ENCODE measurements at places on chromosomes 12 and 14.

GRCh38 chr12:124416516-124417395, 121.9 kb downstream of the RFLNA start:
- no peak for DNase-seq

GRCh38 chr12:114821570-114821969, 137.6 kb upstream of the TBX3 start:
- no peak for DNase-seq

DNA sequence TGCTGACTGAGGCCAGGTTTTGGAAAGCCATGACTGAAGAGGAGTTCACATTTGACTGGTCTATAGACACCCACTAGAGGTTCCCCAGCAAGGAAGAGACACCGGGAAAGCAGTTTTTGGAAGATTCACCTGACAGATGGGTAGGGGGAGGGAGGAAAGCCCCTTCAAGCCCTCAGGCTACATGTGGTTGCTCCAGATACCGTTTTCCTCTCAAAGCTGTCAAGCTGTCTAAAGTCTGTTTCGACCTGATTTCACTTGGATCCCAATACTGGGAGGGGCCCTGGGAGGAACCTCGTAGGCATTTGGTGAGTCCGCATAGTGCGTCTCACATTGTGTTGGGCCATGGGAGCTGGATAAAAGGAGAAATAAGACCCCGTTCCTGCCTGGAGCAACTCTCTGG, 1.7 kb upstream of the LRP1 start:
- no peak for DNase-seq

DNA sequence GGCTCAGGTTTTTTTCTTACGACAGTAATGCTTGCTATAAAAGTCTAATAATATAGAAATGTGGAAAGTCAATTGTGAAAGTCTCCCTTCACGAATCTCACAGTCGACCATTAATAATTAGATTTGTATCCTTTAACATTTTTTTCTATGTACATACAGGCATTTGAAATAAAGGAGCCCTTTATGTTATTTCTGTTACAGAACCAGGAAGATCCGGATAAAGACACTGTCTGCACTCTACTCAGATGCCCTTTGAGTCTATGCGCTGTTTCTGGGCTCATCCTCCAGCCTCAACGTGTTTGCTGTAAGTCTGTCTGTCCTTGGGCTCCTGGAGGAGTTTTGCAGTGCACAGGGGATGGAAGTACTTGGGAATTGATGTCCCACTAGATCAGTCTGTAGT, 212.2 kb upstream of the ATP2B1 start:
- no peak for DNase-seq

- peak; percentile 51 for DNase-seq
Measured at GRCh38 chr12:9951026-9951675, 19.0 kb upstream of the CLEC2A start.

- DNase-seq: no peak
Measured at GRCh38 chr12:77115471-77115870, 50.1 kb upstream of the E2F7 start.

DNA sequence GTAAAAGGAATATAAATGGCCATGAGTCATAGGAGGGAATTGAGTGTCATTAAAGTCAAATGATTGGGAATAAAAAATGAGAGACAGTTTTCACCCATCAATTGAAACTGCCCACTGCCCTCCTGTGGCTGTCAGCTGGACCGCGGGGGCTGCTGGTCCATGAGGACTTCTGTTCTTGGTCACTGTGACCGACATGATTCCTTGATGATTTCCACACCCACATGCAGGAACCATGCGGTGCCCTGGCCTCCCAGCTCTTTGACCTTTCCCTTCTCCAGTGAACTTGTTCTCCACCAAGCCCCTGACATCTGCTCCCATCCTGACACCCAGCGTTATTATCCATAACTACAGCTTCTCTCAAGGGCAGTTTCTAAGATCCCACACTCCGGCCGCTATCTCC, 48.4 kb downstream of the C12orf75 start:
- DNase-seq: no peak

DNA sequence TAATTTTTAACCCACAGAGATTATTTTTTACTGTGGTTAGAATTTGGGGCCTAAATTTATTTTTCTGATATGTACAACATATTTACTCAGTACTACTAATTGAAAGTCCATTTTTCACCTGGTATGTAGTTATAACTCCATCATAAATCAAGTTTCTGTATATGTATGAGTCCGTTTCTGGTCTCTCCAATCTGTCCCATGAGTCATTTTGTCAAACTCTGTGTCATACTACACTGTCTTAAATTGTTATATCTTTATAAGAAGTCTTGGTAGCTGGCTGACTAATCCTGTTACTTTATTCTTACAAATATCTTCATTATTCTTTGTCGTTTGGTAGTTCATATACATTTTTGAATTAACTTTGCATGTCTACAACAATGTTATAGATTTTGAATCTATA, 344.0 kb downstream of the PDZRN4 start:
- no peak for DNase-seq

DNA sequence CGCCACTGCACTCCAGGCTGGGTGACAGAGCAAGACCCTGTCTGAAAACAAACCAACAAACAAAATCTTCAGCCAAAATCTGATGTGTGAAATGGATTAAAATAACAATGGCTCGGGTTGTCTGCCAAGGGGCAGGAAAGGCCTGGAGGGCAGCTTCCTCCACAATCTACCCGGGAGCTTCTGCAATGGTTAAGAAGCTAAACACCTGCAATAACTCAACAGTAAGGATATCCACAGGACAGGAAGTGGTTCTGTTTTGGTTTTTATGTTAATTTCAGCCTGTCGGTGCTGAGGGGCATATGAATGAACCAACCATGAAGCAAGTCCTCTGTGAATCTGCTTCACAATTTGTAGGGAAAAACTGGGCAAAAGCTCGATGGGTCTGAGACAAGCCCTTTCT, 34.4 kb downstream of the RAD52 start:
- DNase-seq: no peak

- peak; percentile 65 for DNase-seq
Measured at GRCh38 chr14:45089813-45090212, 5.9 kb downstream of the PRPF39 start.

DNA sequence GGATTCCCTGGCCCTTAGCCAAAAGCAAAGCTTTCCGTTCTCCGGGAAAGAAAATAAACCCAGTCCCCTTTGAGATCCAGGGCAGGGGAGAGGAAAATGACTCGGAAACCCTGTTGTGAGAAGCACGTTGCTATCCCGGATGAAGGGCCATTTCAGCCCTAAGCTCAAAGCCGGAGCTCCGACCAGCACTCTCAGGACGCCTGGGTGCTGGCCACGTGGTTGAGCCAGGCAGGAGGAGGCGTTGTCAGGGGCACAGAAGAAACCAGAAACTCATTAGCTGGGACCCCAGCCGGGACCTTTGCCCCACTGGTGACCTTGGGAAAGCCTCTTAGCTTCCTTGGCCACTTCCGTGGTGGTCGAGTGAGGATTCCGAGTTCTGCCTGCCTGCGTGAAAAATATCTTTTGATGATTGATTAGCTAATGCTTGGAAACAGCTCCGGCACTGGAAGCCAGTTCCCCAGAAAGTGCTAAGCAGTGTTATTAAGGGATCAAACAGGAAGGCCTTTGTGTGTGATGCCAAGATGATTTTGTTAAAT, 57.6 kb upstream of the FZD10 start:
- no peak for DNase-seq

DNA sequence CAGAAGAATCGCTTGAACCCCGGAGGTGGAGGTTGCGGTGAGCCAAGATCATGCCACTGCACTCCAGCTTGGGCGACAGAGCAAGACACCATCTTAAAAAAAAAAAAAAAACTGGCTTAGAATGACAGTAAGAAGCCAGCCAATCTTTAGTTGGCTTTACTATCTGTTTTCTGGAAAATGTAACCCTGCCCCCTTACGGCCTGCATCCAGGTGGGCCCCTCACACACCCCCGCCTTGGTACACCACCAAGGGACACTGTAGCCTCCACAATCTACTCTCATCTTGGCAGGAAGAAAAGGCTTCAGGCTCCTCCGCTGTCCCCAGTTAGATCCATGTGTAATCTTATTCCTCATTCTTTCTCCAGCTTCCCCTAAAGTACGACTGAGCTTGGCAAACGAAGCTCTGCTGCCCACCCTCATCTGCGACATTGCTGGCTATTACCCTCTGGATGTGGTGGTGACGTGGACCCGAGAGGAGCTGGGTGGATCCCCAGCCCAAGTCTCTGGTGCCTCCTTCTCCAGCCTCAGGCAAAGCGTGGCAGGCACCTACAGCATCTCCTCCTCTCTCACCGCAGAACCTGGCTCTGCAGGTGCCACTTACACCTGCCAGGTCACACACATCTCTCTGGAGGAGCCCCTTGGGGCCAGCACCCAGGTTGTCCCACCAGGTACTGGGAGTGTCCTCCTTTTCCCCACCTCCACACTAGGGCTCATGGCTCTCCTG, 6.6 kb downstream of the TAPBPL start:
- DNase-seq: no peak

DNA sequence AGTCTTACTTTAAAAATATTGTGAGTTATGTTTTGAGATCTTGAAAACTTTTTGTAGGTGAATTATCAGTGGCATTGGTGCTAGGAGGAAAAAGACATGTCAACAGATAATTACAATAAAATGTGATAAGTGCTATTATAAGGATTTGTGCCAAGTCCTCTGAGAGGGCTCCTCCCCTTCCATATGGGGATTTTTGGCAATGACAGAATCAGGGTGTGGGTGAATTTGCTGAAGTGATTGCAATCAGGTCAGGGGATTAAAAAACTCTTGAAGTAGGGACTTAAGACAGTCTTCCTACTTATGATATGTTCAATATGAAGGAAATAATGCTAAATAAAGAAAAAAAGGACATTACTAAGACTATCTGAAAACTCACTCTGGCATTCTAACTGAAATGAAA, 122.5 kb downstream of the SLC15A5 start:
- no peak for DNase-seq

GRCh38 chr12:80936353-80936641, 1.4 kb downstream of the LIN7A start:
- no peak for DNase-seq

GRCh38 chr14:68627868-68628604, 164.8 kb downstream of the ZFP36L1 start:
- DNase-seq: peak; percentile 54

DNA sequence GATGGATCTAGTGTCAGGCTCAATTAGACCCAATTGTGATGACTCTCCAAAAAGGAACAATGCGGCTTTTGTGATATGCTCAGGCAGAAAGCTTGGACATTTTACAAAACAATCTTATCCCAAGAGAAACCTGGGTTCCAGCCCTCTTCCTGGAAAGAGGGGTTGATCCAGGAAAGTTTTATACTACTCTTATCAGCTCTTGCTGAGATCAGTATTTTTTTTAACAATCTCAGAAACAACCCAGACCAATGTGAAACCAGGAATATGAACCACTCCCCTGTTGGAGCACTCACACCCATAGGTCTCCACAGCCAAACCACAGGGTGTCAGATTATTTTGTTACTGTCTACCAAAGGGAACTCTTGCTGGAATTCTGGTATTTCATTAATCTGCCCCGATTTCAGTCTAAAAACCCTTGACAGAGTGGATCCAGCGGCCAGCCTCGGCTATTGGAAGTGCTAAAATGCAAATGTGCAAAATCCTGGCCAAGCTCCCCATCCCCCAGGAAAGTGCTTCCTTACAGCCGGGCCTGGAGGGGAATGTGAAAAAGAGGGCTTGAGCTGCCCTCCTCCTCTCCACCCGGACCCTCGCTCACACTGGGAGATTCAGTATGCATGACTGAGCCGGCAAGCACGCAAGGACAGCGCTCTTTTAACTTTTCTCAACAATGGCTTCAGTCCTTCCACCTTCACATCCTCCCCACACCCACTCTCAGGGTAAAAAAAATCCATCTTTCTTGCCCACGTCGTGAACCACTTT, 4.0 kb downstream of the FBXL14 start:
- no peak for DNase-seq

DNA sequence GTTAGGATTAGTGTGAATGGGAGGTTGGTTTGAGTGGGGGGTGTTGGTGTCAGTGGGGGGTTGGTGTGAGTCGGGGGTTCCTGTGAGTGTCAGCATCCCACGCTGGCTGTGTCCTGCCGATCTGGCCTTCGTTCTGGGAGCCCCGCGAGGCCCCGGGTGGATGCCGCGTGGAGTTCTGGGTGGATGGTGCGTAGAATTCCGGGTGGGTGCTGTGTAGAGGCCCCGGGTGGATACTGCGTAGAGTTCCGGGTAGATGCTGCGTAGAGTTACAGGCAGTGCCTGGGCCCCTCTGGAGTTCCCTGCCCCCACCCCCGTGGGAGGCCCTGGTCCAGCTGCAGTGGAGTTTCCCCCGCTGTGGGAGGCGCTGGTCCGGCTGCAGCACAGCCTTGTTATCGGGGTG, 8.7 kb downstream of the NOC4L start:
- no peak for DNase-seq

DNA sequence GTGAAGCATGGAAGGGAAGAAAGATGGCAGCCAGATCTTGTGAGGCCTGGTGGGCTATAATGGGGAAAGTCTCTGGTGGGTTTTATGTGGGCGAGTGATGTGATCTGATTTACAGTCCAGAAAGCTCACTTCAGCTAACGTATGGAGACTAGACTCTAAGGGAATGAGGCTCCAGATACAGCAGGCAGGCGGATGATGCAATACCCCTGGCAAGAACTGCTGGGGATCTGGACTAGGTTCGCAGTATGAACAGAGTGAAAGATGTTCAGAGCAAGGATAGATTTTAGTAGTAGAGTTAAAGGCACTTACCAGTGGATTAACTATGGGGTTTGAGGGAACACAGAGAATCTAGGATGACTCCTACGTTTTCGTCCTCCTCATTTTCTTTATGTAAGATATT, 253.1 kb downstream of the ANO2 start:
- no peak for DNase-seq

- no peak for DNase-seq
Measured at GRCh38 chr12:70260646-70261045, 17.4 kb downstream of the CNOT2 start.

GRCh38 chr12:61188801-61189595, 1071.2 kb upstream of the USP15 start:
- no peak for DNase-seq

DNA sequence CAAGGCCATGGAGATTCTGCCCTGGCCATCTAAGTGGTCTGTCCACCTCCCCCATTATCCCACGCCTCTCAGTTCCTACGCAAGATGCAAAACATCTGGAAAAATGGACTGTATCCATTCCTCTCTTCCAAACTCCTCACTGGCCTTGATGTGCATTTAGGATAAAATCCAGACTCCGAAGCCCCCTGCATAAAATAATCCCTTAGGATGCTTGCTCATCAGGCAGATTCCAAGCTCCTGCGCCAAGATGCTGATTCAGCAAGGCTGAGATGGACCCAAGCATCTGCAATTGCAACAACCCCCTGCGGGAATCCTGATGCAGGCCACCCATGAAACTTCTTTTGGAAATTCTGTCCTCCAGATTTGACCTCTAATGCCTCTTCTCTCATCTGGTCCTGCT, 81.6 kb downstream of the SPRING1 start:
- no peak for DNase-seq
